ENCODE measurements at places on chromosomes 2 and 18.

- DNase-seq = no peak
Observed at GRCh38 chr2:145464866-145465265, 944.9 kb upstream of the ZEB2 start.

- no peak for DNase-seq
Observed at GRCh38 chr2:239926587-239927232, 98.4 kb downstream of the NDUFA10 start.

DNA sequence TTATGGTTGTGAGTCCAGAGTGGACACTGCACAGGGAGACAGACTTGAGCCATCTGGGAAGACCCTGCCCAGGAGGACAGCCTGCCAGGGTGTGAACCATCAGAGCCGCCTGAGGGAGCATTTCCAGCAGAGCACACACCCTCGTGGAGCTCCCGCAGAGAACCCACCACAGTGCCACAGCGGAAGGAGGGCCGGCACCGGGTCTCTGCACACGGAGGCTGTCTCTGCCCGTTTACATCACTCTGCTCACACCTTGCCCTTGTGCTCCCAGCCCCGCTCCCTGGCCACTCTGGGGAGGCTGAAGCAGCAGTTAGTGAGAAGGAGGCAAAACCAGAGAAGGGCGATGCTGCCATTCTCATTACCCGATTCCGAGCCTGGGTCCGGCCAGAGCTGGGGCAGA, 161.9 kb downstream of the KLHL29 start:
- no peak for DNase-seq

- DNase-seq = no peak
Observed at GRCh38 chr2:43631618-43632317, 5.3 kb upstream of the PLEKHH2 start.

DNA sequence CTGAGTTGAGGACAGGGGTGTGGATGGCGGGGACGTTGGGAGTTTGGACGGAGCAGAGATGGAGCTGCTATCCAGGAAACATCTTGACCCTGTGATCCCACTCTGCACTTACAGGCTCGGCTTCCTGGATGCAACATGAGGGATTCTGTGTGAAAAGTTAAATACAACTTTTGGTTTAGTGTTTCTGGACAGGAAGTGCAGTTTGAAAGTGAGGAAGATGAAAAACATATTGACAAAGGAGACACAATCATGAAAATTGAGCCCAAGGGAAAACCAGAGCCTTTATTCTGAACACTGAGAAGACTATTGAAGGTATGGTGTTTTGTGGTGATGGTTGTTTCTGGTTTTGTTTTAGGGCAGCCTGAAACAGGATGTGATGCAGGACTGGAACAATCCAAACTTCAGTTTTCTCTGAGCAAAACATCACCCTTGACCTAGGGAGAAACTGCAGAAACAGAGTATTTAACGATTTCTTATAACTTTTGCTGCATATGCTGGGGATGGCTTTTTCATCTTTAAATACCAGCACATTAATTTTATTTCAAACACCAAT, 76.5 kb upstream of the RFX8 start:
- DNase-seq = no peak

DNA sequence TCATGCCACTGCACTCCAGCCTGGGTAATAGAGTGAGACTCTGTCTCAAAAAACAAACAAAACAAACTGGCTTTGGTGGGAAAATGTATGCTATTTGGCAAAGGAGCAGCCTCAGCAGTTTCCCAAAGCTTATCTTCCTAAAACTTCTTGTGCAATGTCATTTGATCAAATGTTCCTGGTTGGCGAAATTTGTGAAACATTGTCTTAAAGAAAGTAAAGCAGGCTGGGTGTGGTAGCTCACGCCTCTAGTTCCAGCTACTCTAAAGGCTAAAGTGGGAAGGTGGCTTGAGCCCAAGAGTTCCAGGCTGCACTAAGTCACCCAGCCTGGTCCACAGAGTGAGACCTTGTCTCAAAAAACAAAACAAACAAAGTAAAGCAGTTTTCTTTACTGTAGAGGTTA, 17.3 kb upstream of the TAF4B start:
- no peak for DNase-seq

DNA sequence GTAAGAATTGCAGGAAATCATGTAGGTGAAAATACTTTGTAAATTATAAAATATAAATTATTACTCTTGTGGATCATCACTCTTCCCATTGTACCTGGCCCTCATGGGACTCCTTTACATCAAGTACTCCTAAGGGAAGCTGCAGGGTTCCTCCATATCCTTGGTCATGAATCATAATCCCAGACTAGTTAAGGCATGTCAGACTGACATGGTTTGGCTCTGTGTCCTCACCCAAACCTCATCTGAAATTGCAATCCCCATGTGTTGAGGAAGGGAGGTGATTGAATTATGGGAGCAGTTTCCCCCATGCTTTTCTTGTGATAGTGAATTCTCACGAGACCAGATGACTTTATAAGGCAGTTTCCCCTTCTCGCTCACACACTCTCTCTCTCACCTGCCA, 77.1 kb downstream of the CMPK2 start:
- DNase-seq = no peak

GRCh38 chr2:168712053-168712452, 90.4 kb upstream of the NOSTRIN start:
- no peak for DNase-seq

DNA sequence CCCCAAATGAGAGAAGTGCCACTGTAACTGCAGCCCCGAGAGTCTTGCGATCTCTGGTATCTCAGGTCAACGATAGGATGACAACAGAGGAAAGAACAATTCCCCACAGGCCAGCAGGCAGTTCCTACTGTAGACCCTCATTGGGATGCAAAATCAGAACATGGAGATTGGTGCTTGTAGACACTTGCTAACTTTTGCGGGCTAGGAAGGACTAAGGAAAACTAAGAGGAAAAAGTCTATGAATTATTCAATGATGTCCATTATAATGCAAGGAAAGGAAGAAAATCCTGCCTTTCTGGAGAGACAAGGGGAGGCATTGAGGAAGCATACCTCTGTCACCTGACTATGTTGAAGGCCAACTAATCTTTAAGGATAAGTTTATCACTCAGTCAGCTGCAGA, 51.9 kb upstream of the CWC22 start:
- DNase-seq = no peak

GRCh38 chr2:30979822-30980245, 158.4 kb downstream of the GALNT14 start:
- DNase-seq = peak; percentile 75

DNA sequence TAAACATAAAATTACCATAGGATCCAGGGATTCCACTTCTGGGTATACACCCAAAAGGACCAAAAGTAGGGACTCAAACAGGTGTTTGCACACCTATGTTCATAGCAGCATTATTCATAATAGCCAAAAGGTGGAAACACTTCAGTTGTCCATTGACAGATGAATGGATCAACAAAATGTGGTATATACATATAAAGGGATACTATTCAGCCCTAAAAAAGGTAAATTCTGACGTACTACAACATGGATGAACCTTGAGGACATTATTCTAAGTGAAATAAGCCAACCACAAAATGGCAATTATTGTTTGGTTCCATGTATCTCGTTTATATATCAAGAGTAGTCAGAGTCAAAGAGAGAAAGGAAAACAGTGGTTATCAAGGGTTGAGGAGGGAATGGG, 128.1 kb downstream of the MTCL1 start:
- DNase-seq = no peak

DNA sequence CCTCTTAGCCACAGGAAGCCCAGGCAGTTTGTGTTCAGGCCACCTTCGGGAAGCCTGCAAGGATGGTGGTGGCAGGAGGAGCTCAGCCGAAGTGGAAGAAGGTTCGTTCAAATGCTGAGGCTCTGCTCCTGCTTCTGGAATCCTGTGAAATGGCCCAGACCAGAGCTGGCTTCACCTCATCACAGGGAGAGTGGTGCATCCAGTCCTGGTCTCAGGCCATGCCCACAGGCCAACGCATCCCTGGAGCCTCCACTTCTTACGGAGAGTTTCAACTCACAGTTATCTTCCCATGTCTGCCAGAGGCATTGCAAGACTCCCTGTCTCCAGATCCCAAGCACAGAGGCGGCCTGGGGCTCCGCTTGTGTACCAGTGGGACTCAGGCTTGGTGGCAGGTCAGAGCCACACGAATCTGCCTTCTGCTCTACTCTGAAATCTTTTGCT, 82.3 kb downstream of the NDUFA10 start:
- DNase-seq = no peak

DNA sequence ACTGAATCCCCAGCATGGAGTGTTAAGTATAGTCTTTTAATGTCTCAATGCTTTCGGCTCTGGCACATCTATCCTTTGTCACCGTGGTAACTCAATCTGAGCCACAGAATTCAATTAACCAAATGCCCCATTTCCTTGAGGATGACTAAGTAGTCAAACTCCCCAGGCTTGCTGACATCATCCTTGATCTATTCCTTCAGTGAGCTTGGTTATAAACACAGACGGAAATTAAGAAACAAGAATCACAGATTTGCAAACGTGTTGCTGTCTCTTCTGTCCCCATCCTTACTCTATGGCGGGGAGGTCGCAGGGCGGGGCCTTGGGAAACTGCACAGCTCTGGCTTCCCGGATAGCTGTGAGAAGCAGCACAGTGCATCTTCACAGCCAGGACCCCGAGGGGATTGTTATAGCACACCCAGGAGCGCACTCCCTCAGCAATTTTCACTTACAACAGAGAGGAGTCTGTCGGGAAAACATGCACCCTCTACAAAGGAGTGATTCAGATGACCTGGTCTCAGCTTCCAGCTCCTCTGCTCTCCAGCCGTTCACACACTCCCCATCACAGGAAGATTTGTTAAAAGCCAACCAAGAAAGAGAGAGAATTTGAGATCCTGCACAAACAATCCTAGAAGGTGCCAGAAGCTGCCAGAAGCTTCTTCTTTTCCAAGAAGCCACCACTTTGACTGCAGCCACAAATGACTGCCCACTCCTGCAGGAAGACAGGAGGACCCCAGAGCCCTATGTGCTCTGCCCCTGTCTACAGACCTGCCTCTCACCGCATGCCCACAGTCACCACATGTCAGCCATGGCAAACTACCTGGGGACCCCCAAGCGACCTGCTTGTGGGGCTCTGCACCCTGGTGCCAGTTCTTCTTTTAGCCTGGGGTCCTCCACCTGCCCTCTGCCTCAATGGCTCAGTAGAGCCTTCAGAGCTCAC, 44.9 kb upstream of the YWHAQ start:
- peak; percentile 95 for DNase-seq

DNA sequence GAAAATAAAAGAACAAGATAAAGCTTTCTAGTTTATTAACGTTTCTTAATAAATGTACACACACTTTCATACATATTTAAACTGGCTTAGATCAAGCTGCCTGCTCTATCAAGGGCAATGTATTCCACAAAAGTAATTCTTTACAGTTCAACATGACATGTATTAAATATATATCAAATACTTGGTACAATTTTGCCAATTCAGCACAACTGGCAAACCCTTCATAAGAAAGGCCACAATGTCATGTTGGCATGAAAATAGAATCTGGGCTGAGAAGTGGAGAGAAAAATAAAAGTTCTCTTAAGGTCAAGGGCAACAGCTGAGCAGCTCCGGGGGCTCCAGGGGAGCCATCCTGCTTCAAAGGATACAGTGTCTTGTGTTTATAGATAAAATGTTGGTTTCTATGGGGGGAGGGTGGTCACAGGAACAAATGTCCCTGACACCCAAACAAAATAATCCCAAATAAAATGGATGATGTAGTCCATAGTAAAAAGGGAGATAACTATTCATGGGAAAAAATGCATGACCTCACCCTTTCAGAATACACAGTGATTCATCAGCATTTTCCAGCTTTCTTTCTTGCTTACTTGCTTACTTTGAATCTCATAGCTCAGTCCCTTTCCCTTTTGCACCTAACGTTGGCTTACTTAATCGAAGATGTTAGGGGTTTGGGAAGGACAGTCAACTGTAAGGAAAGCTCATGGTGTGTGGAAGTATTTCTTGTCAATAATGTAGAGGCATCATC, 494.9 kb downstream of the NYAP2 start:
- peak; percentile 63 for DNase-seq

GRCh38 chr2:173649527-173650219, 295.0 kb downstream of the CDCA7 start:
- no peak for DNase-seq

DNA sequence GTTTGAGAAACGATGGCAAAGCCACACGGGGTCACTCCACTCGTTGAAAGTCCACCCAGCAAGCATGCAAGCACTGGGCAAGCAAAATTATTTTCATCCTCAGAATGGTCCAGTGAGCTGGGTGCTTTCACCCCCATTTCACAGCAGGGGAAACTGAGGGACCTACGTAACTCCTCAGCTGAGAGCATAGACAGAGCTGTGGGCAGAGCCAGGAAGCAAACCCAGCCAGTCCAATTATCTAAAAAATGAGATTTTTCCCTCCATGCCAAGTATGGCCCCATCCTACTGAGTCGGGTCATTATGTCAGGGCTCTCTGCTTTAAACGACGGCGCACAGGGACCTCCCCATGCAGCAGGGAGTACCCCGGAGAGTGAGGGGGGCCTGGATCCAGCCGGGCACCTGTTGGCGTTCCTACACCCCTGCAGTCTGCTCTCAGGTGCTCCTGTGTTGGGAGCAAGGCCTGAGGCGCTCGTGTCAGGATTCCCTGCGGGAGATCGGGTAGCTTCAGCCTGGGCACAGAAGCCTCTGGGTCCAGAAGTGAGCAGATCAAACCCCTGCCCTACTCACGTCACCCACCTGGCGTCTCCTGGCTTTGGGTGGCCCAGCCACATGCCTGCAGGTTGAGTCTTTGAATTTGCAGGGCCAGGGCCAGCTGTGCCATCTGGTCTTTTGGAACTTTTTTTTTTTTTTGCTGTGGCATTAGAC, 17.3 kb downstream of the TWIST2 start:
- DNase-seq = no peak

DNA sequence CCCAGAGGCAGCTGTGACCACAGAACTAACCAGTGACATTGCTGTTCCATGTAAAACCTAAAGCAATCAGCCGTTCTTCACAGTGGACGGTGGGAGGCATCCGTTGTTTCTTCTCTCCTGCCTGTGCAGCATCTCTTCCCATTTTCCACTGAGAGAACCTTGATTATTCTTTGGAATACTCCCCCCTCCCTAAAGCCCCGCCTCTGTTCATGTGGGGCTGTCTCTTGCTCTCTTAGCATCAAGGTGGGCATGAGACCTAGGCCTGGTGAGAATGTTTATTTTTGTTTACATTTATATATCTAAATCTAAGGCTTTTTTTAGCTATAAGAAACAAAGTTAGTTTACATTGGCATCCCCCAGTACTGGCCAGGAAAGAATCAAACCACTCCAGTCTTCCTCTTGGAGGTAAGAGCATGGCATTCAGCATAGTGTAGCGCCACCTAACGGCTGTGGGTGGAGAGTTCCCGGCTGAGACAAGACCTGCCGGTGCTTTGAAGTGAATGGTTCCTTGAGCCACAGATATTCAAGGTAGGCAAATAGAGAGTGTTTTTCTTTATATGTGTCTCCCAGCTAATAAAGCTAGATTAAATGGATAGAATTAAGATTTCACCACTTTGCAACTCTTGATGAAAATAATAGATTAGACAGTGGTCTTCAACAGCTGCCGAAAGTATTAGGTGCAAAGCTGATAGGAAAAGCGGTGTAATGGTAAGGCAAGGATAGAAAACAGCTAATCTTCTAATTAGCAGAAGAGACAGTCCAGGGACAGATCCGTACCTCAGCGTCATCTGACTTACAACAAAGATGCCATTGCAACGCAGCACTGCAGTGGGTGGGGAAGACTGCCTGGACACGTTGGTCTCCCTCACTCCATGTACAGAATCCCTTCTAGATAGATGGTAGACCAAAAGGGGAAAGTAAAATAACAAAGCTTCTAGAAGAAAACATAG, 219.6 kb upstream of the RAB12 start:
- peak; percentile 79 for DNase-seq

All from AG08395 (cell line).